Heart right ventricle (tissue), 16 donors: ENCODE measurements at places on chromosomes 5 and 9. TPM values are rescaled to one million over a fixed set of nuclear protein-coding genes. Genes with fewer than 3 reads are reported as not detected.

Gene CCNB1
- 17.6 TPM for total RNA-seq

Gene LPAR1
- 6.5 TPM for total RNA-seq

Gene CEL
- total RNA-seq = 2.3 TPM

Gene LURAP1L
- total RNA-seq = 2.6 TPM

Gene TLE1
- total RNA-seq = 12.7 TPM

Gene GDNF
- 0.49 TPM for total RNA-seq

Gene CHSY3
- total RNA-seq = 1.3 TPM

Gene SNAPC4
- total RNA-seq = 6.1 TPM

Gene RMRP
- total RNA-seq = 3,879 TPM

Gene S1PR3
- total RNA-seq = 46.6 TPM

Gene HINT2
- 72.7 TPM for total RNA-seq

Gene PLPP1
- total RNA-seq = 75.8 TPM
